Activated CD4-positive, alpha-beta memory T cell treated with anti-CD3 and anti-CD28 coated beads for 36 hours (primary cell): ENCODE measurements at places on chromosomes 2 and 18.

DNA sequence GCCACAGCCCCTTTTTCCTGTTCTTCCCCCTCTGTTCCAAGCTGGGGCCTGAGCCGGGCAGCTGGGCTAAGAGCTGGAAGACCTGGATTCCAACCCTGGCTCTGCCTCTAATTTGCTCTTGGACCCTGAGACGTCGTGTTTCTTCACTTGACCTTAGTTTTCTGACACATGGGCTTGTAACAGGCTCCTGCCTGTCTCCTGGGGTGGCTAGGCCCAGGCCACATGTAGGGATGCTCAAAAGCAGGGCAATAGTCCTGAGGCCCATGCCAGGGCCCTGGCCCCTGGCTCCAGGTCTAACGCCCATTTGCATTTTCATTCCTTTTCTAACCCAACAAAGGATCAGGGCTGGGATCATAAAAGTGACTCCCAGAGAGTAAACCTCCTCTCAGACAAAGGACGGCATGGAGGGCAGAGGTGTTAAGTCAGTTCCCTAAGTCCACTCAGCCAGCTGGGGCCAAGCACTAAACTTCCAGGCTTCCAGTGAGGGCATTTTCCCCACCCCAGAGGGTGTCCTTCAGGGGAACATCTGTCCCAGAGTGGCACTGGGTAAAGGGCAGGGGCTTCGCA, 16.6 kb upstream of the DNMT3A start:
- DNase-seq, result no peak

- DNase-seq, result peak; percentile 18
These were observed 106.2 kb upstream of the BZW1 start for GRCh38 chr2:200705305-200706041.

DNA sequence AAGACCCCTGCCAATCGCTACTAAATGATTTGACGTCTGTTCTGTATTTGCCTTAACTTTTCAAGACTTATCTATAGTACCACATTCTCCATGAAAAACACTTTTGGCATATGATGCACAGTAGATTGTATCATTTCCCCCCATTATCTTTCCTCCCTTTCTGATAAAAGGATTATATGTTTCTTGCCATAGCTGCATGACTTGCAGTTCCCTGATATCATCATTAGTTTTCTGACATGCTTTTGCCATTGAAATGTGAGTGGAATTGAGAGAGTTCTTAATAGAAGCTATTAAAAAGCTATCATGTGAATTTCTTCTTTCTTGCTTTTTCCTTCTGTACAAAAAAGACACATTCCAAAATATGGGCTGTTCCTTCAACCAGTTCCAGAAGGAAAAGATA, 130.3 kb downstream of the TMEFF2 start:
- DNase-seq, result no peak

GRCh38 chr18:366466-367061, 98.7 kb upstream of the THOC1 start:
- DNase-seq, result no peak

GRCh38 chr18:70028084-70028483, 80.4 kb upstream of the CD226 start:
- no peak for DNase-seq

DNA sequence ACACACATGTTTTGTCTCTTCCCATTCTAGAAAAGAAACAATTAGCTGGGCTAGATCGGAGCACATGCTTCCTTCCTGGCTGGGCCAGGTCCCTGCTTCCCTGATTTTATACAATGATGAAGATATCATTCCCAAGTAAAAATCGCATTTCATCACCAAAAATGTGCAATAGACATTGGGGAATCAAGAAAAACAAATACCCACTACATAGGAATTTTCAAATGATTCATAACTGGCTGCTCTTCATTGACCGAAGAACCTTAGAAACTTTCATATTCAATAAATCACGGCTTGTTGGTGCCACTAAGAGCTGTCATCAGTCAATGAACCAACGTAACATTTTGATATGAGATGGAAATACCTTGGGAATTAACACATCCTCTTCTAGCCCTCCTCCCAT, 373.6 kb upstream of the TRIB2 start:
- DNase-seq, result no peak

DNA sequence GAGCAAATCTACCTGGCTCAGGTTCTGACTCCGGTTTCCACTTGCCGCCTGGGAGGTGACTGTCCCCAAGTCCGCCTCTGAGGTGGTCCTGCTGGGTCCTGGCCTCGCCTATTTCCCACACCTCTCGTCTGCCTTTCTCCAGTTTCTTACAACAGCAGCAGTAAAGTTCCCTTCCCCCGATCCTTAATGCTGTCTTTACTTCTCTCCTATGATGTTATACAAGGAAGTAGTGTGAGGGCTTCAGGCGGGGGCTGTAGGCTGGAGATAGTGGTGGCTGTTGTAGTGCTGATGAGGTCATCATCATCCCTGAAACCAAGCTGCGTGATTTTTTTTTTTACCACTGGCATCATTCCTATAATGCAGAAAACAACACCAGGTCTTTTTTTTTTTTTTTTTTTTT, 18.9 kb downstream of the TGIF1 start:
- no peak for DNase-seq

DNA sequence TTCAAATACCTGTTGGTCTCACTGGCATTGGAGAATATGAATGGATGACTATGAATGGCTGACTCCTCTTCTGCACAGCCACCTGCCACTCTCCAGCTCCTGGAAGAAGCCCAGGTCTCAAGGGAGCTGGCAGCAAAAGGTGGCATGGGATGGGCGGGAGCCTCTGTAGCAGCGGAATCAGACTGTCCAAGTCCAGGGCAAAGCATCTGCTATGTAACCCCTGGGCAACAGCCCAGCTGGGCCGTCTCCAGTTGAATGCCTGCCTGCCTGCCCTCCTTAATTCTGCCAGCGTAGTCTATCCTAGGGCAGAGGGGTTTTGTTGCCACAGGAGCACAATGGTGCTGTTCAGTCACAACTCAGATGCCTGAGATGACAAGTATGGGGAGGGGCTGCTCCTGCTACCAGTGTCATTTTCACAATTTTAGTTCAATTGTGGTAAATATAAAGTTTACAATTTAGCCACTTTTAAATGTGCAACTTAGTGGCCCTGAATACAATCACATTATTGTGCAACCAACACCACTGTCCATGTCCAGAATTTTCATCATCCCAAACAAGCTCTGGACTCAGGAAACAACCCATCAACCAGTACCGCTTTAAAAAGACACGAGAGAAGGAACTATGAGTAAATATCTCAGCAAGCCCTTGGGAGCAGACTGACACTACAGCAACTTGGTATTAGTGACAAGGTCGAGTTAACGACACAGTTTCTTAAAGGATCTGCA, 115.2 kb downstream of the MYO5B start:
- DNase-seq, result no peak

DNA sequence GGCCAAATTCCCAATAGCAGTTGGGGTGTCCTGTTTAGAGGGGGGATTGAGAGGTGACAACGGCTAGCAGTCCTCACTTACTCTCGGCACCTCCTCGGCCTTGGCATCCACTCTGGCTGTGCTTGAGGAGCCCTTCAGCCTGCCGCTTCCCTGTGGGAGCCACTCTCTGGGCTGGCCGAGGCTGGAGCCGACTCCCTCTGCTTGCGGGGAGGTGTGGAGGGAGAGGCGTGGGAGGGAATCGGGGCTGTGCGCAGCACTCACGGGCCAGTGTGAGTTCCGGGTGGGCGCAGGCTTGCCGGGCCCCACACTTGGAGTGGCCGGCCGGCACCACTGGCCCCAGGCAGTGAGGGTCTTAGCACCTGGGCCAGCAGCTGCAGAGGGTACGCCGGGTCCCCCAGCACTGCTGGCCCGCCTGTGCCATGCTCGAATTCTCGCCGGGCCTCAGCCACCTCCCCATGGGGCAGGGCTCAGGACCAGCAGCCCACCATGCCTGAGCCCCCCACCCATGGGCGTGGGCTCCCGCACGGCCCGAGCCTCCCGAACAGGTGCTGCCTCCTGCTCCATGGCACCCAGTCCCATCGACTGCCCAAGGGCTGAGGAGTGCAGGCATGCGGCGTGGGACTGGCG, 705.9 kb upstream of the ZNF804A start:
- no peak for DNase-seq

- no peak for DNase-seq
These were observed 100.9 kb downstream of the IRS1 start for GRCh38 chr2:226698671-226699070.

- no peak for DNase-seq
These were observed 31.4 kb downstream of the MYO5B start for GRCh38 chr18:50163505-50163904.

- no peak for DNase-seq
These were observed 79.8 kb upstream of the SPATS2L start for GRCh38 chr2:200226451-200227426.

DNA sequence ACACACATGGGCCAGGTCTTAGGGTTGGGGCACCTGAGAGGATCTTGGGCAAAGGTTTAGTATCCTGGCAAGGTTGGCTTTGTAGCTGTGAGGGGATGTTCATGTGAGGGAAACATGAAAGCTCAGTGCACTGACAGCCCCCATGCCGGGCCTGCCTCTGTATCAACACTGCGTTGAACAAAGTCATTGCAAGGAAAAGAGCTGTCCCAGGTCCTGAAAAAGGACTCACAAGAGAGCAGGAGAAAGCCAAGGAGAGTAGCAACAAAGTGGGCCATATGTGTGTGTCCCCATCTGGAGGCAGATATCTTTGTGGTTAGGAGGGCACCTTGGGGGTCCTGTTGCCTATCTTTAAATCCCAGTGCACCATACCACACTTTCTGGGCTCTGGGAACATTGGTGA, 237.8 kb upstream of the THSD7B start:
- no peak for DNase-seq

DNA sequence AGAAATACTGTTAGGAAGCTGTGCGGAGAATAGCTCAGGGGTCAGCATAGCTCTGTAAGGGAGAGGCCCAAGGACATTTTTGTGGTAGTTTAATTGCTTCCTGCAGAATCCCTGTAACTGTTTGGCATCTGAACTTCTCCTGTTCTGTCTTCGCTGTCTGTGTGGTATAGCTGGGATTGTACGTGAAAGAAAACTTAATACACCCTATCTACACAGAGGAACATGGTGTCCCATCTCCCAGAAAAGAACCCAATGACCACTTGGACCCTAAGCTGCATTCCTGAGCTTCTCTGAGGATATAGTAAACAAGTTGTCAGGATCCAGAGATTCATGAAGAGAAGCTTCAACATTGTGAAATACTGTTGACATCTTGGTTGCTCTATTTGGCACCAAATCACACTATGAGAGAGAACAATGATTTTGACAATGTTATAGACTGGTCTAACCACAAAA, 81.3 kb downstream of the CDC42EP3 start:
- no peak for DNase-seq

DNA sequence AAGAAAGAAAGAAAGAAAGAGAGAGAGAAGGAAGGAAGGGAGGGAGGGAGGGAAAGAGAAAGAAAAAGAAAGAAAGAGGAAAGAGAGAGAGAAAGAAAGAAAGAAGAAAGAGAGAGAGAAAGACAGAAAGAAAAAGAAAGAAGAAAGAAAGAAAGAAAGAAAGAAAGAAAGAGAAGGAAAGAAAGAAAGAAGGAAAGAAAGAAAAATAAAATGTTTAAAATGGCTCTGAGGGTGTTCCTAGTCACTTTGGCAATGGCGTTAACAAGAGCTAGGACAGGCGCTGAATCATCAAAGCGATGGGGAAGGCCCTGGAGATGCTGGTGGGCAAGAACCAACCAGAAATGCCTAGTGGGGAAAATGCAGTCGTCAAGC, 77.8 kb upstream of the GPC1 start:
- no peak for DNase-seq

GRCh38 chr2:233082222-233082930, 22.2 kb downstream of the INPP5D start:
- DNase-seq, result peak; percentile 47

DNA sequence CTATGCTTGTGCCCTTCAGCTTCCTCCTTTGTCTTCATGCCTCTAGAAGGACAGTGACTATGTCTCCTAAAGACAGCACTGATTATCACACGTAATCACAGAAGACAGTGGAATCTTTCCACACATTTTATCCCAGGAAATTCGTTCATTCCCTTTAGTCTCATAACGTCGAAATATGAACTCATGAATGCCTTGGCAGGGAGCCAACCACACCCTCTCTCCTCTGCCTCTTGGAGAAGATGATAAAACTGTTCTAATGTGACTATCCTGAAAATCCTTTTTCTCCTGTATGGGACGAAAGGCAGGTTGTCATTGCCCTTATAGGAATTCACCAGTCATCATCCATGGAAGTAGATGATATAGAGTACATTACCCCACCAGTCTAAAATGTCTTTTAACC, 726.6 kb upstream of the FANCL start:
- DNase-seq, result no peak

DNA sequence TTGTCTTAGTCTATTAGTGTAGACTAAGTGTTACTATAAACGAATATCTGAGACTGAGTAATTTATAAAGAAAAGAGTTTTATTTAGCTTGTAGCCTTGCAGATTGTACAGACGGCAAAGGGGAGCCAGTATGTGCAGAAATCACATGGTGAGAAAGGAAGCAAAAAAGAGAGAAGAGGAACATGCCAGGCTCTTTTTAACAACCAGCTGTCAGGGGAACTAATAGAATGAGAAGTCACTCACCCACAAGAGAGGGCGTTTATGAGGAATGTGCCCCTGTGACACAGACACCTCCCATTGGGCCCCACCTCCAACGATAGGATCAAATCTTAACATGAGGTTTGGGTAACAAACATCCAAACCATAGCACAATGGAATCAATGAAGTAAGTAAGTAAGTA, 20.6 kb upstream of the ZNF804A start:
- DNase-seq, result no peak

GRCh38 chr18:62711781-62712180, 3.6 kb upstream of the PHLPP1 start:
- DNase-seq, result no peak

DNA sequence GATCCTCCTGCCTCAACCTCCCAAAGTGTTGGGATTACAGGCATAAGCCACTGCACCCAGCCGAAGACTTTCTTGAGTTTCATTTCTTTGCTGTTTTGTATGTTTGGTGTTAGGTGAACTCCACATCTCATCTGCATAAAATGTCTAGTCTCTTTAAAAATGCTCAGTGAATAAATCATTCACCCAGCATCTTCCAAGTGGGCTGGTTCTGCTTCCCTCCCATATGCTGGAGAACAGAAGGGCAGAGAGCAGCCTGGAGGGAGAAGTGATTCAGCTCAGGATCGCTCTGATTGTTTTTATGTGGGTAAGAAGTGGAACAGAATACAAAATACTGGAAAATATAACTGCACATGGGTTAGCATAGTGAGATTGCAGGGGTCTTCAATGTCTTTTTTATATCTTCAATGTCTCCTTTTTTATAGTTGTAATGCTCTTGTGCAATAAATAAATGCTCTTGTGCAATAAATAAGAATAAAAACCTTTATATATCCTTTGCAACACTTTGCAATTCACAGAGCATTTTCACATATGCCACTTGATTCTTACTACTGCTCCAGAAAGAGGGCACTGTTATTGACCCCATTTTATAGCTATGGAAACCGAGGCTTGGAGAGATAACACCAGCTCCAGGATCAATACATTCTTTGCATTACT, 253.0 kb upstream of the NCKAP5 start:
- DNase-seq, result no peak
